ENCODE measurements at places on chromosomes 6 and 20. TPM values are rescaled to one million over a fixed set of nuclear protein-coding genes. Genes with fewer than 3 reads are reported as not detected.

- H3K27ac ChIP-seq, result no peak overlapping the region
- DNase-seq, result peak; percentile 7
- H3K4me1 ChIP-seq, result peaks cover 13% of the 10 kb centered on the region
- H3K27me3 ChIP-seq, result peaks cover 2% of the 10 kb centered on the region
Observed at GRCh38 chr6:131688286-131688685, 12.9 kb downstream of the OR2A4 start.

Gene UFL1
- 28.6 TPM for total RNA-seq

GRCh38 chr20:43949248-43949647 lies 34.6 kb downstream of the TOX2 start:
- no peak overlapping the region for H3K27ac ChIP-seq
- peaks cover 45% of the 10 kb centered on the region for H3K27me3 ChIP-seq
- no peak overlapping the region for H3K4me3 ChIP-seq
- peaks cover 65% of the 10 kb centered on the region for H3K4me1 ChIP-seq
- DNase-seq, result no peak

Gene PPP1R14C
- 0.86 TPM for total RNA-seq

Gene BPIFB3
- not detected for total RNA-seq

DNA sequence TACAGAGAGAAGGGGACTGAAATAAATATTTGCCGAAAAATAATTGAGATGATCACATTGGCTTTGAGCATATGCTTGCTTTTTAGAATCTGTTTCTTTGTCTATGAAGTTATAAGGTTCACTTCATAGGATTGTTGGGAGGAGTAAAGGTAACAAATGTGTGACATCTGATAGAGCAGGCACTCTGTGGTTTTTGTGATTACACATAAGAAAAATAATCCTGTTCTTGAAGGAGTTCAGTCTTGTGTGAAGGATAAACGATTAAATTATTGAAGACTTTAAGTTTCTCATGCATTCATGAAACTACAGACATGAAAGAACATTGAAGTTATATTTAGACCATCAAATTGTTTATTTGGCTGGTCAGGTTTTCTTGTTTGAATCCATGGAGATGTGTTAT lies 45.0 kb downstream of the QKI start:
- H3K4me3 ChIP-seq, result peak overlapping the region; percentile 95
- H3K36me3 ChIP-seq, result peaks cover 37% of the 10 kb centered on the region
- no peak for DNase-seq
- peak overlapping the region; percentile 98 for H3K27ac ChIP-seq
- no peaks in the 10 kb centered on the region for H3K27me3 ChIP-seq

DNA sequence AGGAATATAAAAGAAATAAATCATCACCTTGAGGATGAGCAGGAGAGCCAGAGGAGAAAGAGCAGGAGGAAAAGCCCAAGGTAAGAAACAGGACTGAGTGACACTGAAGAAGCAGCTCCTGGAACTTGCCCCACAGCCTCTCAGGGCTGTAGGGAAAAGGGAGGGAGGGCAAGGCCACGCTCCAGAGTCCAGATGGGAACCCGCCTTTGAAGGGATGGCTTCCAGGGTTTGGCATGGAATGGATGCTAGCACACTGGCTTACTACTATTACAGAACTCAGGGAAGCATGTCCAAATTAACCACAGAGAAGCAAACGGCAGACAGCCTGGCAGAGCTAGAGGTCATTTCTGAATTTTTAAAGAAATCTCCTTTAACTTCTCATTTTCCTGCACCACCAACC lies 26.8 kb downstream of the RALGAPA2 start:
- no peak overlapping the region for H3K27ac ChIP-seq
- H3K27me3 ChIP-seq, result no peaks in the 10 kb centered on the region
- no peak for DNase-seq
